Lung (tissue), 17 donors: ENCODE measurements at places on chromosomes 11 and 22. TPM values are rescaled to one million over a fixed set of nuclear protein-coding genes. Genes with fewer than 3 reads are reported as not detected.

Gene RIMBP3C
- 0.05 TPM for polyA plus RNA-seq

Gene PANX3
- not detected for polyA plus RNA-seq

GRCh38 chr22:29016067-29016938, 45.3 kb downstream of the C22orf31 start:
- peak; percentile 51 for DNase-seq

DNA sequence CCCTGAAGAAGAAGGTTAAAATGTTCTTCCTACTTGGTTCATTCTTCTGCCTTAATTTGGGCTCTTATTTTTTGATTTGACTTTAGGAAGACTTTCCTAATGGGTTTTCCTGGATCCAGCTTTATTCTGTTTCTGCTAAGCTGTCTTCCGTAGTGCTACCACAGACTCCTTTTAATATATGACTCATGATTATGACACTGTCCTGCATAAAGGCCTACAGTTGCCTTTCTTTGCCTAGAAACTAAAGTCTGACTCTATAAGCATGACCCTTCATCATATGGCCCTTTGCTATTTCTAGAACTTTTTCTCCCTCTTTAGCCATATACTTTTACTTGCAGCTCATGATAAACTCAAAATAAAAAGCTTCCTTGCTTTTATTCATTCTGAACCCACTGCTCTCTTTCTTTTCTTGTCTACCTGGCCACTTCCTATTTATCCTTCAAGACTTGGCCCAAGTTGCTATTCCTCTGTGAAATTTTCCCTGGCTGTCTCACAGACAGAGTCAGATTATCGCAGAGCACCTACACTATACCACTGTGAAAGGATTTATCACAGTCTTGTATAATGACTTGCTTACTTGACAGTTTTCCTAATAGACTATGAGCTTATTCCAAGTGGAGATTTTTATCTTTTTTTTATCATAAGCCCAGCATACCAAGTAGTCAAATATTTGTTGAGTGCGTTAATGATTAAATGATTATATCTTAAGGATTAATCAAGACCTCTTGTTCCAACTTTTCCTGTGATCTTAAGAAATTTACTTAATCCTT, 24.7 kb downstream of the TBCEL start:
- no peak for DNase-seq

- DNase-seq = peak; percentile 93
These were observed 383.7 kb downstream of the TMEM135 start for GRCh38 chr11:87421422-87421821.
